Astrocyte (in vitro differentiated cells and primary cell): ENCODE measurements at places on chromosomes 6 and 20. TPM values are rescaled to one million over a fixed set of nuclear protein-coding genes. Genes with fewer than 3 reads are reported as not detected.
A peak's percentile ranks its signal among the peaks of the same experiment; 100 is the strongest.

DNA sequence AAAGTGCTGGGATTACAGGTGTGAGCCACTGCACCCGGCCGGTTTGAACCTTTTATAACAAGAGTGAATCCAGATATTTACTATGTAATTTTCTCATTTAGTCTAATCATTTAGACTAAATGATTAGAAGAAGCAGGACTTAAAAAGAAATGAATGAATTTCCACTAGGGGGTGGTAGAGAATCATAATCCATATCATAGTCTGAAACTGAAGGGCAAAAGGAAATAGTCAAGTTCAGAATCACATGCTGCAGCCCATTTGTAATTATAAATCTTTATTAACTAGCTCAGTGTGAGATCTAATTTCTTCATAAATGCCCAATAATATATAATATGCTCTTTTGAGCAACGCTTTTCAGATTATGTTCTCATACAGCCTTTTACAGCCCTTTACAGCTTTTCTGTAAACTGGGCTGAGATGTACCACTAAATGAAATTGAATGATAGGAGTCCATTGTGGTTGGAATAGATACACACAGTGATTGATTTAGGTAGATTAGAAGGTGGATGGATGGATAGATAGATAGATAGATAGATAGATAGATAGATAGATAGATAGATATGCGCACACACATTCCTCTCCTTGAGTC is 31.8 kb downstream of the PSMB9 start:
- H3K27ac ChIP-seq = no peak overlapping the region
- peaks cover 7% of the 10 kb centered on the region for H3K4me1 ChIP-seq
- DNase-seq = peak; percentile 49
- H3K27me3 ChIP-seq = peaks cover 3% of the 10 kb centered on the region
- H3K36me3 ChIP-seq = no peaks in the 10 kb centered on the region

- H3K27me3 ChIP-seq = peaks cover 18% of the 10 kb centered on the region
- no peak overlapping the region for H3K4me3 ChIP-seq
- H3K36me3 ChIP-seq = no peaks in the 10 kb centered on the region
- H3K27ac ChIP-seq = no peak overlapping the region
- H3K4me1 ChIP-seq = peaks cover 2% of the 10 kb centered on the region
- no peak for DNase-seq
Measured at GRCh38 chr20:47175493-47175892, 181.0 kb downstream of the ZMYND8 start.

- DNase-seq = no peak
- H3K27me3 ChIP-seq = no peaks in the 10 kb centered on the region
- no peaks in the 10 kb centered on the region for H3K36me3 ChIP-seq
- H3K4me1 ChIP-seq = peaks cover 6% of the 10 kb centered on the region
- no peak overlapping the region for H3K4me3 ChIP-seq
Measured at GRCh38 chr6:158161566-158162254, 6.4 kb downstream of the SERAC1 start.

GRCh38 chr20:24437196-24438082 is 32.0 kb upstream of the SYNDIG1 start:
- no peaks in the 10 kb centered on the region for H3K36me3 ChIP-seq
- H3K4me1 ChIP-seq = no peaks in the 10 kb centered on the region
- DNase-seq = no peak
- no peak overlapping the region for H3K27ac ChIP-seq
- peaks cover 11% of the 10 kb centered on the region for H3K27me3 ChIP-seq

- H3K4me1 ChIP-seq = no peaks in the 10 kb centered on the region
- H3K4me3 ChIP-seq = no peak overlapping the region
- no peak for DNase-seq
- no peaks in the 10 kb centered on the region for H3K27me3 ChIP-seq
- no peak overlapping the region for H3K27ac ChIP-seq
Measured at GRCh38 chr6:81382852-81383251, 369.6 kb downstream of the TENT5A start.

- H3K4me3 ChIP-seq = no peak overlapping the region
- DNase-seq = peak; percentile 55
- no peaks in the 10 kb centered on the region for H3K27me3 ChIP-seq
- H3K4me1 ChIP-seq = no peaks in the 10 kb centered on the region
- no peaks in the 10 kb centered on the region for H3K36me3 ChIP-seq
Measured at GRCh38 chr6:149830731-149831307, 33.3 kb downstream of the LRP11 start.

GRCh38 chr6:5151360-5151954 is 66.3 kb downstream of the PPP1R3G start:
- no peak overlapping the region for H3K4me3 ChIP-seq
- H3K27me3 ChIP-seq = no peaks in the 10 kb centered on the region
- H3K4me1 ChIP-seq = peaks cover 17% of the 10 kb centered on the region
- H3K36me3 ChIP-seq = no peaks in the 10 kb centered on the region

DNA sequence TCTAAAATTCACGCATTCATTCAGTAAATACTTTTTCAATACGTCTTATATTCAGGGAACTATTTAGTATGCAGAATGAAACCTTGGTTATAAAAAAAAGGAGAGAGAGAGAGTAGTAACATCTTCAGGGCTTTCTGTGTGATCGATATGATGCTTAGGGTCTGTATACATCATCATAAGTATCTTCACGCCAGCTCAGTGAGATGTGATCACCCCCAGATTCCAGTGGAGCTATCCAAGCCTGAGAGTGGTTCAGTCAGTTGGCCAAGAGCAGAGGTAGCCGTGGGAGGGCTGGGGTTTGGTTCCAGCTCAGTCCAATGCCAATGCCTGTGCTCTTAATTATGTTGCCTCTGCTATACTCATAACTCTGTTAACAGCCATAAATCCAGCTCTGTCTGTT is 8.6 kb downstream of the CD83 start:
- DNase-seq = no peak
- H3K27ac ChIP-seq = no peak overlapping the region
- no peaks in the 10 kb centered on the region for H3K36me3 ChIP-seq
- no peaks in the 10 kb centered on the region for H3K27me3 ChIP-seq
- no peaks in the 10 kb centered on the region for H3K4me1 ChIP-seq
- H3K4me3 ChIP-seq = no peak overlapping the region

Gene BMP7
- total RNA-seq = 12.3 and 15.3 TPM in 2 replicates

Gene OGFR
- 93.4 and 96.5 TPM in 2 replicates for total RNA-seq

DNA sequence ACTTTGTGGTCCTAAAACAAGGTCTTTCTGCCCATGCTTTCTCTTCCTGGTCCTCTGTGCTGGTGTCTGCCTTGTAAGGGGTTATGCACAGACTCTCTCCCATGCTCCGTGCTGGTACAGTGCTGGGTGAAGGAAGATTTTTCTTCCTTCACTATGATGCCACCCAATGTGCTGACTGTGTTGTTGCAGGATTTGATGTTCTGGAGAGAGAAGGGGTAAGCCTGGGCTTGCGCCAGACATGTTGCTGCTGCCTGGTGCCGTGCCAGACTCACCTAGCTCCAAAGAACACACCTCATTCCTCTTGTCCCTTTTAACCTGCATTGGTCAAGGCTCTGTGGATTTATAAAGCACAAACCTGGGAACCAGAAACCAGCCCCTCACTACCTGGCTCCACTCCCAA is 28.4 kb upstream of the ARMH2 start:
- H3K36me3 ChIP-seq = no peaks in the 10 kb centered on the region
- H3K27me3 ChIP-seq = no peaks in the 10 kb centered on the region
- no peak for DNase-seq
- no peak overlapping the region for H3K4me3 ChIP-seq

DNA sequence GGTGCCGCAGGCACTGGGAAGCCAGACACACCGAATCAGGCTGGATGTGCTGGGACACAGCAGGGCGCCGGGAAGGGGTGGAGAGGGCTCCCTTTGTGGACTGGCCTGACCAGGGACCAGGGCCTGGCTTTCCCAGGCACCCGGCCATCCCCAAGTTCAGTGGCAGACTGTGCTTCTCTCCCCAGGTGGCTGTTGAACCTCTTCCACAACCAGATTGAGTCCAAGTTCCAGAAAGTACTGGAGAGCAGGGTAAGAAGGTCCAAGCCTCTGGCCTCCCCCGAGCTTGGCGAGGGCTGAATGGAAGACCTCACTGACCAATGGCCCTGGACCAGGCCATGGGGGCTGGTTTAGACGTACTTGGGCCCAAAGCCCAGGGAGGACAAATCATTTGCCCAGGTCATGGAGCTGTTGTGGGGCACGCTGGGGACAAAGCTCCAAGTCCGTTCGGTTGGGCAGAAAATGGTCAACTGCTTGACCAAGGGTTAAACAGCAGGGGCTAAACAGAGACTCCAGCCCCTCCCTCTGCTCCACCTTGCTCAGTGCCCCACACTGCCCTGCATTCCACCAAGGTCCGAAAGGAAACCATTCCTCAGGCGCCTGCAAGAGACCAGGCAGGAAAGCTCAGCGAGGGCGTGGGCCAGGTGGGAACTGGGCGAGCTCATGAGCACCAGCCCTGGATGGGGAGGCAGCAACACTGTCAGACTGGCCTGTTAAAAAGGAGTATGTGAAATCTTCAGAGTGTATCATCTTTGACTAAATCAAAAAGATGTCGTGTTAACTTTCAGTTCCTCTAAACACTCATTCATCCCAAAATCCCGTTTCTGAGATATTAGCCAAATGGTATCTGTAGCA is 9.1 kb downstream of the LBP start:
- H3K4me3 ChIP-seq = no peak overlapping the region
- DNase-seq = no peak
- no peaks in the 10 kb centered on the region for H3K36me3 ChIP-seq
- H3K4me1 ChIP-seq = peaks cover 6% of the 10 kb centered on the region
- no peak overlapping the region for H3K27ac ChIP-seq

GRCh38 chr6:11318835-11319813 is 86.7 kb upstream of the NEDD9 start:
- no peak for DNase-seq
- H3K4me3 ChIP-seq = no peak overlapping the region
- H3K4me1 ChIP-seq = peaks cover 43% of the 10 kb centered on the region
- no peaks in the 10 kb centered on the region for H3K27me3 ChIP-seq

- no peaks in the 10 kb centered on the region for H3K36me3 ChIP-seq
- no peak for DNase-seq
- H3K4me3 ChIP-seq = no peak overlapping the region
- H3K4me1 ChIP-seq = no peaks in the 10 kb centered on the region
Measured at GRCh38 chr6:170063431-170063830, 227.4 kb downstream of the DLL1 start.

Gene ID4
- 12.0 and 12.8 TPM in 2 replicates for total RNA-seq
